ENCODE measurements at places on chromosomes 1 and 21. TPM values are rescaled to one million over a fixed set of nuclear protein-coding genes. Genes with fewer than 3 reads are reported as not detected.
A peak's percentile ranks its signal among the peaks of the same experiment; 100 is the strongest.

GRCh38 chr21:30168086-30168485, 1.5 kb upstream of the CLDN17 start:
- H3K27me3 ChIP-seq, result no peaks in the 10 kb centered on the region
- no peaks in the 10 kb centered on the region for H3K36me3 ChIP-seq
- no peak for DNase-seq
- H3K4me1 ChIP-seq, result no peaks in the 10 kb centered on the region
- H3K27ac ChIP-seq, result no peak overlapping the region
- no peak overlapping the region for H3K4me3 ChIP-seq

Gene DRAXIN
- 27.1 TPM for total RNA-seq

DNA sequence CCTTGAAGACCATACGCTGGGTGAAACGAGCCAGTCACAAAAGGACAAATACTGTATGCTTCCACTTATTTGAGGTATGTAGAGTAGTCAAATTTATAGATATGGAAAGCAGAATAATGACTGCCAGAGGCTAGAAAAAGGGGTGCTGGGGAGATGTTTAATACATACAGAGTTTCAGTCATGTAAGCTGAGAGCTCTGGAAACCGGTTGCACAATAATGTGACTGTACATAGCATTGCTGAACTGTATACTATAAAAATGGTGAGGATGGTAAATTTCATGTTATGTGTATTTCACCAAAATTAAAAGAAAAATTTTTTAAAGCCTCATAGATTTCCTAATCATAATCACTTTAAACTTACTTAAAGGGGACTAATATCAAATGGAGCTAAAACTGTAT, 110.8 kb downstream of the ZZZ3 start:
- H3K36me3 ChIP-seq, result peaks cover 20% of the 10 kb centered on the region
- no peak overlapping the region for H3K4me3 ChIP-seq
- DNase-seq, result no peak

Gene AKNAD1
- not detected for total RNA-seq

DNA sequence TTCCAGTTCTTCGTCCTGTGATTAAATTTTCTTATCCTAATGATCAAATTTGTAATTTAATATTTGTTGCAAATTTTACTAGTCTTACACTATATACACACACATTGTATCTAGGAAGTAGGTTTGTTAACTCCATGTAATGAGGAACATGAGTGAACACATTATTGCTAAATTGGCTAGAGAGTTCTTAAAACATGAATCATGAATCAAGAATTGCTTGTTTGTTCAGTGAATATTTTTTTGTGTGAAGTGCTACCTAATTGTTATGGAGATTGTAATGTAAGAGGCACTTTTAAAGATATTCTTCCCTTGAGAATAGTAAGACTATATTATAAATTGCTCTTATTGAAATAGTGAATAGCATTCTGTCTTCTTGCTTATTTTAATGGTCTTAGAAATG, 4.6 kb downstream of the GPSM2 start:
- peaks cover 10% of the 10 kb centered on the region for H3K4me1 ChIP-seq
- no peak overlapping the region for H3K4me3 ChIP-seq
- no peaks in the 10 kb centered on the region for H3K36me3 ChIP-seq

Gene ELAVL4
- 0.12 TPM for total RNA-seq

DNA sequence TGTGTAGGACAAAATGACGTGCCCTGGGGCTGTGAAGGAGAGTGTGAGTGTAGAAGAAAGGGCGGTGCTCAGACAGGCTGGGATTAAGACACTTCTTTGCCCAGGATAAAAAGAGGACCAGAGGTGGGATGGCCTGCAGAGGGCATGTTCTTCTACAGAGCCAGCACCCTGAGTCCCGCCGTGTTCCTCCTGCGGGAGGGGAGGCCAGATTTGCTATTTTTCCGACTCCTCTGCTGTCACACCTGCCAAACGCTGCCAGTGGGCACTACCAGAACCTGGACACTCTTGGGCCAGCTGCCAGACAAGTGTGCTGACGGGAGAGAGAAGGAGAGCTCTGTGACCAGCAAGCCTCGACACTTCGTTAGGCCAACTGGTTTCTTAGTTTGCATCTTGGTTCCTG, 206.4 kb downstream of the PLD5 start:
- peak; percentile 5 for DNase-seq
- no peaks in the 10 kb centered on the region for H3K27me3 ChIP-seq
- H3K36me3 ChIP-seq, result no peaks in the 10 kb centered on the region

GRCh38 chr1:197954718-197955418, 37.7 kb downstream of the LHX9 start:
- DNase-seq, result no peak
- H3K4me1 ChIP-seq, result no peaks in the 10 kb centered on the region
- no peak overlapping the region for H3K4me3 ChIP-seq
- no peaks in the 10 kb centered on the region for H3K27me3 ChIP-seq
- no peak overlapping the region for H3K27ac ChIP-seq

- H3K27me3 ChIP-seq, result no peaks in the 10 kb centered on the region
- H3K4me3 ChIP-seq, result no peak overlapping the region
- H3K27ac ChIP-seq, result no peak overlapping the region
Observed at GRCh38 chr1:237789619-237790018, 101.1 kb downstream of the ZP4 start.

DNA sequence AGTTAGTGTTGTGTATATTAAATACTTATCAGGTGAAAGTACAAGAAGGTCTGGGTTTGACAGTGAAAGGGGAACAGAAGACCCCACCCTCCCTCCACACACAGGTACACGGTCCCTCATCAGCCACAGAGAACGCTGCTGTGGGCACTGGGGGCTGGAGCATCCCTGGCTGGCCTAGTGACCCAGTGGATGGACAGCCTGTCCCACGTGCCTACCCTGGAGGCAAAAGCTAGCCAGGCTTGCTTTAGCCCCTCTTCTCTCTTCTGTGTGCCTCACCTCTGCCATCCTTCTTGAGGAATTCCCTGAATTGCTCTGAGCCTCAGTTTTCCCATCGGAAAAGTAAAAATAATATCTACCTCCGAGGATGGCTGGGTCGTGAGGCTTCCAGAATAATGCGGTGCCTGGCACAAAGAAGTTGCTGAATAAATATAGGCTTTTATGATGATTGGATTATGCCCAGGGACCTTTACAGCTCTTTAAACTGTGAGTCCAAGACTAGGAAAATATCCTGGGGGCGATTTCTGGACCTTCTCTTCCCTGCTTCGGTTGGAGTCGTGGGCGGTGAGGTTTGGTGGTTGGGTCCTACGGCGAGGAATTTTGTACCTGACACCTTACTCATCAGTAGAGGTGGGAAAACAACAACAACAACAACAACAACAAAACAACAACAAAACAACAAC, 918 bp downstream of the IFNLR1 start:
- no peaks in the 10 kb centered on the region for H3K36me3 ChIP-seq
- peaks cover 7% of the 10 kb centered on the region for H3K4me1 ChIP-seq
- H3K4me3 ChIP-seq, result peak overlapping the region; percentile 83

DNA sequence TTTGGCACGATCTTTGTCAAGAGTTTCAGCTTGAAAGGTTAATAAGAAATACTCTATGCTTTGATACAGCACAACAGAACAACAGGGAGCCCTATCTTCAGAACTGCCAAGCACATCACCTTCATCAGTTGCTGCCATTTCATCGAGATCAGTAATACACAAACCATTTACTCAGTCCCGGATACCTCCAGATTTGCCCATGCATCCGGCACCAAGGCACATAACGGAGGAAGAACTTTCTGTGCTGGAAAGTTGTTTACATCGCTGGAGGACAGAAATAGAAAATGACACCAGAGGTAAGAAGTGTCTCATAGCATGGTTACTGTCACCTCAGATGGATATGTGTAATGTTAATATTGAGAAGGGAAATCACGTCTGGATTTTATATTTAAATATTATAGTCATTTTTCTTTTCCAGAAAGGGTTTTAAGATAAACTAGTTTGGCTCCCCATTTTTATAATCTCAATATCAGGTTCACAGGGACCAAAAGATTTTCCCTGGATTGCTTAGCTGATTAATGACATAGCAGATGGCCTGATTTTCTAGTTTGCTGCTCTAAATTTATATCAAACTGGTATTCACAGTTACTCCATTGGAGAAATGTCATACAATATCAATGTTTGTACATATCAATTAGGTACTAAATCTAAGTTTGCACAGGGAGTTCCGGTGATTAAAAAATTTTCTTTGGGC, 97.3 kb downstream of the USP25 start:
- no peaks in the 10 kb centered on the region for H3K27me3 ChIP-seq
- H3K36me3 ChIP-seq, result no peaks in the 10 kb centered on the region
- H3K27ac ChIP-seq, result no peak overlapping the region
- H3K4me1 ChIP-seq, result no peaks in the 10 kb centered on the region
- no peak for DNase-seq
- no peak overlapping the region for H3K4me3 ChIP-seq

DNA sequence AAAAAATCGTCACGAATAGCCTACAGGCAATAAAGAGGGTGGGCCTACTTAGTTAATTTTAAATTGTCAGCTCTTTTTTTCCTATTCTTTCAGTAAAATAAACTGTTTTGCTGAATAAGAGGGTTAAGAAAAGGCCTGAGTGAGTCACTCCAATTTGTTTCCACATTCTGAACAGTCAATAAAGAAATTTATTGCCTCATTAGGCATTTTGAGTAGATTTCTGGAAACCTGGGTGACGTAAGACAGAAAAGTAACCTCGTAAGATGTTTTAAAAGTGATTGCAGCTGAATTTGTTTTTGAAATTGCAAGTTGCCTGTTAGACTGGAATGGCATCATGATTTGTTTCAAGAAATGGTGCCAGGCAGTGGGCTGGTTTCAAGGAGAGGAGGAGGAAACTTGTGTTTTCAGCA, 439.3 kb downstream of the USP25 start:
- DNase-seq, result no peak
- no peaks in the 10 kb centered on the region for H3K4me1 ChIP-seq
- H3K4me3 ChIP-seq, result no peak overlapping the region
- no peaks in the 10 kb centered on the region for H3K36me3 ChIP-seq

Gene MAP3K7CL
- total RNA-seq, result 0.12 TPM

DNA sequence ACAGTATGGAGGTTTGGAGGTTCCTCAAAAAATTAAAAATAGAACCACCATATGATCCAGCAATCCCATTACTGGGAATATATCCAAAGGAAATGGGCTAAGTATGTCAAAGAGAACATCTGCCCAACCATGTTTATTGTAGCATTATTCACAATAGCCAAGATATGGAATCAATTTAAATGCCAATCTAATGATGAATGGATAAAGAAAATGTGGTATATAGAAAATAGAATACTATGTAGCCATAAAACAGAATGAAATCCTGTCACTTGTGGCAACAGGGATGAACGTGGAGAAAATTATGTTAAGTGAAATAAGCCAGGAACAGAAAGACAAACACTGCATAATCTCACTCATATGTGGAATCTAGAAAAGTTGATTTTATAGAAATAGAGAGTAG, 201.7 kb upstream of the AJAP1 start:
- no peak overlapping the region for H3K27ac ChIP-seq
- H3K4me1 ChIP-seq, result peaks cover 26% of the 10 kb centered on the region
- no peak for DNase-seq
- H3K36me3 ChIP-seq, result no peaks in the 10 kb centered on the region
- no peak overlapping the region for H3K4me3 ChIP-seq

Gene TMEM51
- total RNA-seq, result 5.2 TPM

Gene IL22RA1
- not detected for total RNA-seq

GRCh38 chr1:224212618-224213061, 29.6 kb downstream of the DEGS1 start:
- H3K27me3 ChIP-seq, result no peaks in the 10 kb centered on the region
- no peaks in the 10 kb centered on the region for H3K36me3 ChIP-seq
- no peak overlapping the region for H3K4me3 ChIP-seq
- no peaks in the 10 kb centered on the region for H3K4me1 ChIP-seq
- no peak for DNase-seq
- H3K27ac ChIP-seq, result no peak overlapping the region

DNA sequence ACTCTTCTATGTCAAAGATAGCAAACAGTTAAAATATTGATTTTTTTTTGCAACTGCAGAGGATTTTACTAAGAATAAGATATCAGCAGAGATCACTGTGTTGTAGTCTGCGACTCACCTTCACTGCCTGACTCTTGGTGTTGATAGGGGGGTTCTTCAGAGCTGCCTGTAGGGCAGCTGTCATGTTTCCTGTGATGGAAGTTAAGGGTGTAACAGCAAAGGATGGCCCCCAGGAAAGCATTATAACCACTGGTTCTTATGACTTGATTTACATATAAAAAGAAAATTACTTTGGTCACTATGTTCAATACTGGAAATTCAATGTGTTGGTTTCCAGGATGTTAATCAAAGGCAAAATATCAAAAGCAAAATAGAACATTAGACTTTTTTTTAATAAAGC, 2.6 kb downstream of the ARPC5 start:
- H3K27me3 ChIP-seq, result peaks cover 17% of the 10 kb centered on the region
- peak overlapping the region; percentile 80 for H3K4me3 ChIP-seq
- no peak for DNase-seq
- H3K4me1 ChIP-seq, result peaks cover 28% of the 10 kb centered on the region

GRCh38 chr1:211621447-211622198, 42.7 kb upstream of the SLC30A1 start:
- H3K27me3 ChIP-seq, result no peaks in the 10 kb centered on the region
- H3K4me3 ChIP-seq, result no peak overlapping the region
- no peaks in the 10 kb centered on the region for H3K4me1 ChIP-seq
- H3K27ac ChIP-seq, result no peak overlapping the region

GRCh38 chr1:113928187-113928930, 765 bp upstream of the HIPK1 start:
- H3K27ac ChIP-seq, result no peak overlapping the region
- no peak for DNase-seq
- H3K27me3 ChIP-seq, result peaks cover 17% of the 10 kb centered on the region

DNA sequence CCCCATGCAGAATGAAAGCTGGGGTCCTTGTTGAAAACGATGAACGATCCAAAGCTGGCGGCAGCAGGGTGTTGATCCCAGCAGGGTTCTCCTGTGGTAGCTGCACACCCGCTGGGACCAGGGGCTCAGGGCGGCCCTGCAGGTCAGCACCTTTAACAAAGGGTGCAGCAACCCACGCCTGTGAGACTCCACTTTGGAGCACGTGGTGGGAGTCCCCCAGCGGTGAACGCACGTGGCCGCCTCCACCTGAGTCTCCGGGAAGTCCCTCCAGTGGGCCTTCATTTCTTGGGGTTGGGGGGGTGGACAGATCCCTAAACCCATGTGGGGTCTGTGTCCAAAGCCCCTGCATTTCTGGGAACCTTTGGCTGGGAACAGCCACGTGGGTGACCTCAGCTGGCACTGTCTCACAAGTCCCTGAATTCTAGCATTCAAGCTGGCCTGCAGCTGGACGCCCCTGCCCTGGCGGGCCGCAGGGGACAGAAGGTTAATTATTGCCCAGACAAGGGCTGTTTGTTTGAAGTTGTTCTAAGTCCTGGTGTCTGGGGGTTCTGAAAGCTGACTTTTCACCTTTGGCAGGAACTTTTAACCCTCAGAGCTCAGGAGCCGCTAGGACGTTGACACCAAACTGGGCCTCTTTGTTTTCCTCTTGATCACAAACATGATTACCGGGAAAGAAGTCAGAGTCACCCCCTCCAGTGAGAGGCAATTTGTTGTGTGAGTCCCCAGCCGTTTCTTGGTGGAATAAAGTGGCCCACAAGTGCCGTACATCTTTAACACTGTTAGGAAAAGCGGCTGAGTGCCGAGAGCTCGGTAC, 64.5 kb downstream of the COL18A1 start:
- DNase-seq, result peak; percentile 83
- peak overlapping the region; percentile 13 for H3K4me3 ChIP-seq
- no peaks in the 10 kb centered on the region for H3K27me3 ChIP-seq
- H3K4me1 ChIP-seq, result peaks cover 30% of the 10 kb centered on the region
- H3K36me3 ChIP-seq, result no peaks in the 10 kb centered on the region
- H3K27ac ChIP-seq, result peak overlapping the region; percentile 94

Data from neural progenitor cell (in vitro differentiated cells).